ENCODE measurements at places on chromosomes 13 and 19.

GRCh38 chr13:40318366-40318765 is 348.1 kb downstream of the FOXO1 start:
- DNase-seq: no peak

DNA sequence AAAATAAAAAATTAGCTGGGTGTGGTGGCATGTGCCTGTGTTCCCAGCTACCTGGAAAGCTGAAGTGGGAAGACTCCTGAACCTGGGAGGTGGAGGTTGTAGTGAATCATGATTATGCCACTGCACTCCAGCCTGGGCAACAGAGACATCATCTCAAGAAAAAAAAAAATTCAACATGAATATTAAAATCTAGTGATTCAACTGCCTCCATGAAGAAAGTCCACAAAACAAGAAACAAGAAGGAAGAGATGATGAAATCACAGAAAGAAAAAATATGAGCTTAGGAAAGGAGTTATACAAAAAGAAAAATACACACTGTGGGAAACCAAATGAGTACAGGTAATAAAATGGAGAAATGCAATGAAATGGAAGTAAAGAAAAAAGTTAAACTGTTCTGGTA is 99.6 kb upstream of the SIAH3 start:
- DNase-seq: no peak

DNA sequence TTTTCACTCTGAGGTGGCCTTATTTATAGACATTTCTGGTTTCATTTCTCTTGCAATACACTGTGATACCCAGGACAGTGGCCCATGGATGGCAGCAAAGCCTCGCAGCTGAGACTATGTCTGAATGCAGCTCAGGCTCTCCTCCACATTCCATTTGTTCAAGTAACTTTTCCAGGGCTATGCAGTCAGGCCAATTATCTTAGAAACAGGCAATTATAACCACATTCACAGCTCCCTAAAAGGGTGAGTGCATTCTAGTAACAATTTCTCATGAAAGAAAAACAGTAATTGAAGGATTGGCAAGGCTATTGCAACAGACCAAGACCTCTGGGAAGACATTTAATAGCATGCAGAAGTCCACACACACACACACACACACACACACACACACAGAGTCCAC is 264.0 kb downstream of the TBC1D4 start:
- no peak for DNase-seq

DNA sequence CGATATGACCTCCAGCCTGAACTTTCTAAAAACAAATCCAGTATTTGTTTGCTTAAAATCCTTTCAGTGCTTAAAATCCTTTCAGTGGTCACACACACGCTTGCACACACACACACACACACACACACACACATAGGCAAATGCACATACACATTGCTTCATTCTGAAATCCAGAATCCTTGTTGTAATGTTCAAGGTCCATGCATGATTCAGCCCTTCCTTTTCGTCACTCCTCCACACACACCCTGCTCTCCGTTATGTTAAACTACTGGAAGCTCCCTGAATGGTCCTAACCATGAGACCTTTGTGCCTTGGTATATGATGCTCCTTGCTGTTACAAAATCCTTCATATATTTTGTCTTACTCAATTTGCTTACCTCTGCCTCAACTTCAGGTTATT is 44.9 kb downstream of the SERTM1 start:
- DNase-seq: no peak

DNA sequence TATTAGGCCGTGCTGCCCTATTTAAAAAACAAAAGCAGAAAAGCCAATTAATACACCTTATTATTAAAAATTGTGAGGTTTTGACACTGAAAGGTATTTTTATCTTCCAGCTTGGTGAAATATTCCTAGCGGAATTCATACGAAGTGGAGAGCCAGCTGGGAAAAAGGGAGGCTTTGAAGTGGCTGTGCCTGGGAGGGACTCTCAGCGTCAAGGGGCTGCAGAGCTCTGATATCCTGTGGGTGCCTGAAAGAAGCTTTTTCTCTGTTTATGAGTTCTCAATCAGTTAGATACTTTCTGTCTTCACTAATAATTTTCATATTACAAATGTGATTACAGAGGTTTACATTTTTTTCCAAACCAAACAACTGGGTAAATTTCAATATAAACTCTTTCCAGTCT is 140.2 kb upstream of the MIR17HG start:
- DNase-seq: no peak

GRCh38 chr13:59259165-59260000 is 904.3 kb downstream of the DIAPH3 start:
- no peak for DNase-seq

GRCh38 chr19:5586300-5587070 is 18.7 kb upstream of the TINCR start:
- no peak for DNase-seq

- DNase-seq: no peak
Observed at GRCh38 chr19:43597876-43598275, 1.5 kb downstream of the ZNF576 start.

- DNase-seq: no peak
Observed at GRCh38 chr13:80399340-80400163, 58.6 kb upstream of the SPRY2 start.

DNA sequence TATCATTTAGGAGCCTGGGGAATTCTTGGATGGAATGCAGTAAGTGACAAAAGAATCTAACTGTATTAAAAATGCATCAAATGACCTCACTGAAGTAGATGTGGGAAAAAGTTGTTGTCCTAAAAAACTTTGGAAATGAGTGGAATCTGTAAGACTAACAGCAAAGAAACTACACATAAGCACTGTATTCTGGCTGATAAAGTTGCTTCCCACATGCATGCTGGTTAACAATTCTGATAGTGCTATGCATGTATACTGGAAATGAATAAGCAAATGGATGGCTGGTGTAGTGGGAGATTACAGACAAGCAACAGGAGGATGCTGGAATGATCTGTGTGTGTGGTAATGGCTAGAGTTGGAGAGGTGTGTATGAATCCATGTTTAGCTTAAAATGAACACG is 138.5 kb downstream of the FOXO1 start:
- no peak for DNase-seq

DNA sequence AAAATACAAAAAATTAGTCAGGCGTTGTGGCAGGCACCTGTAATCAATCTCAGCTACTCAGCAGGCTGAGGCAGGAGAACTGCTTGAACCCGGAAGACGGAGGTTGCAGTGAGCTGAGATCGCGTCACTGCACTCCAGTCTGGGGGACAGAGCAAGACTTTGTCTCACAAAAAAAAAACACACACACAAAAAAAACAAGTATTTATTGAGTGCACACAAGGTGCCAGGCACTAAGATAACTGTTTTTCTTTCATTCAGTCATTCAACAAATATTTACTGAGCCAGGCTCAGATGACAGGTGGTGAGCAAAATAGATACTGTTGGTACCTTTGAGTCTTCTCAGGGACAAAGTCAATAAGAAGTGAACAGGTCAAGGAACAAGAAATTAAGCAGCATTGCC is 6.3 kb downstream of the CIB3 start:
- no peak for DNase-seq

- DNase-seq: no peak
Observed at GRCh38 chr19:36747750-36748149, 24.9 kb downstream of the ZNF850 start.

DNA sequence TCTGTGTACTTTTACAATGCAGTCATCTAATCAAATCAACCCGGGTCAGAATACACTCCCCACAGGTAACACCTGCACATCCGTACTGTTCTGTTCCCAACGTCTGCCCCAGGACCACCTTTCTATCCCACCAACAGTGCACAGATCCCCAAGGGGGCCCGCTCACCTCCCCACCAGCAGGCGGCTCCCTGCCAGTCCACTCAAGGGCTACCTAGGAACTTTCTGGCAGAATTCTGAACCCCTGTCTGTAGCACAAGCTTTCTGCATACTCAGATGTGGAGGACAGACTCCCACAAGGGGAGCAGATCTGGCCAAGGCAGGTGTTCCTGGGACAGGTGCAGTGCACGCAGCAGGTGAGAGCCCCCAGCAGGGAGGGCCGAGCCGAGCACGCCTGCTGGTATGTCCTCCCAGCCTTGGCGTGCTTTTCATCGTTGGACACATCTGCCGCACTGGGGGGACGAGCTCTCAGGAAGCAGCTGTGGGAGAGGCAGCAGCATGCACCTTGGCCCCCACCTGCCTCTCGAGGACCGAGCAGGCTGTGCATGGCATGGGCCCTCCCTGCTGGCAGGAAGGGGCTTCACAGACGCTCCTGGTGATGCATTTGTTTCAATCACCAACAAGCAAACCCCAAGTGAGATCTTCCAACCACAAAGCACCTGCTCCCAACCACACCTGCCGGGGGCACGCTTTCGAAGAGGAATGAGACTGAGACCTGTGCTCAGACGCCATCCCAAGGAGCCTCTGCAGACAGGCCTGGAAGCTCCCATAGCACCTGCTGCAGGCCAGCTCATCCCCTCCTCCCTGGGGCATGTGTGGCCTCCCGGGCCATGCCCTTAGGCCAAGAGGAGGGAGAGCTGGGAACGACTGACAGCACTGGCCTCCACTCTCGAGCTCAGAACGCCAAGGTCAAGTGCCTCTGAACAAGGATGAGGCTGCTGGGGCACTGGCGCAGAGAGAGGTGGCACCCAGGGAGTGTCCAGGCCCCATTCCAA is 35.9 kb downstream of the RAB20 start:
- DNase-seq: no peak

DNA sequence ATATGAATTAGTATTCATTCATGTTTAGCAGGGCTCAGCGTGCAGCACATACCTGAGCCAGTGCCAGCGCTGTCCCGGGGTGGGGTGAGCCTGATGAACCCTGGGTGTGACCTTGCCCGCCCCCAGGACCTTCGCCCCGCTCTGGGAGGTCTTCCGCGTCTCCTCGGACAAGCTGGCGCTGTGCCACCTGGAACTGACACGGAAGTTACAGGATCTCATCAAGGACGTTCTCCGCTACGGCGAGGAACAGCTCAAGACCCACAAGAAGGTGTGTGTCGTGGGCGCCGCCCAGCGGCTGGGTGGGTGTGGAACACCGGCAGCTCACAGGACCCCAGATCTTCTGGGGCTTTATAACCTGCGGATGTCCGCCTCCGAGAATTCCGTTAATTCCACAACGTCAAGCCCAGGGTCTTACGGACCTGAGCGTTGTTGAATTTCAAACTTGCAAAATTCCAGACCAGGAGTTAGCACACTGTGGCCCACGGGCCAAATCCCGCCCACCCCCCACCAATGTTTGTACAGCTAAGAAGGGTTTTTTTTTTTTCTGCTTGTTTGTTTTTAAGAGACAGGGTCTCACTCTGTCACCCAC is 15.4 kb downstream of the FCHO1 start:
- peak; percentile 84 for DNase-seq

- DNase-seq: no peak
Observed at GRCh38 chr13:109977212-109977968, 191.0 kb upstream of the IRS2 start.

- DNase-seq: no peak
Observed at GRCh38 chr19:2500841-2501261, 24.9 kb downstream of the GADD45B start.

DNA sequence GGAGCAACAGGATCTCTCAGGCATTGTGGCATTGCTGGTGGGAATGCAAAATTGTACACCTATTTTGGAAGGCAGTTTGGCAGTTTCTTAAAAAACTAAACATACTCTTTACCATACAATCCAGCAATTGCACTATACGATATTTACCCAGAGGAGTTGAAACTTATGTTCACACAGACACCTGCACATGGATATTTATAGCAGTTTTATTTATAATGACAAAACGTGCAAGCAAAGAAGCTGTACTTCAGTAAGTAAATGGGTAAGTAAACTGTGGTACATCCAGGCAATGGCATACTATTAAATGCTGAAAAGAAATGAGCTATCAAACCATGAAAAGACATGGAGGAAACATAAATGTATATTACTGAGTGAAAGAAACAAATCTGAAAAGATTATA is 71.6 kb upstream of the UBAC2 start:
- DNase-seq: no peak

GRCh38 chr13:44713788-44714469 is 137.8 kb upstream of the TSC22D1 start:
- DNase-seq: no peak

DNA sequence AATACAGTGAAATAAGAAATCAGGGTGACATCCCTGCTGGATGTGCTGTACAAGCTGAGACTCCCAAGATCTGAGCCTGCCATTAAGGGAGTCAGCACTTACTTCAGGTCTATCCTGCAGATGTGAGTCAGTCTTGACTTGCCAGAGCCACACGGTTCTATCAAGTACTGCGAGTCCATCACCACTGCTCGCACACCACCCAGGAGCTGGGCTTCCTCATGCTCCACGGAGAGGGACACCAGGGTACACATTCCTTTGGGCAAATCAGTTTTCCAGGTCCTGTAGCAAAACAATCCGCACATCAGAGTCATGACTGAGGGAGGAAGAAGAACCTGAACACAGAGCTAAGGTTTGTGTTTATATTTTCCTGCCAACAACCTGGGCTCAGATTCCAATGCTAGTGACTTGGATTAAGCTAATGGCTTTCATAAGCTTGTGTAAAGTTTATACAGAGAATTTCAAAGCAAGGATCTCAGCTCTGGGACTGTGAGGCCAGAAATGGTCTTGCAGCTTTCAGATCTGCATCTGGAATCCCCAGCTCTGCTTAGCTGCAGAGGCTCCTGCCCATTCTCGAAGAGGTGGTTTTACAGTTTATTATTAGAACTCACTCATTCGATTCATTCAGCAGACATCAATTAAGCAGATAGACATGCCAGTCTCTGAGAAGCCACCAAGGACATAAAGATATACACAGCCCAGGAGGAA is 90.6 kb downstream of the KL start:
- no peak for DNase-seq

GRCh38 chr13:42333613-42334328 is 61.8 kb downstream of the AKAP11 start:
- DNase-seq: no peak

DNA sequence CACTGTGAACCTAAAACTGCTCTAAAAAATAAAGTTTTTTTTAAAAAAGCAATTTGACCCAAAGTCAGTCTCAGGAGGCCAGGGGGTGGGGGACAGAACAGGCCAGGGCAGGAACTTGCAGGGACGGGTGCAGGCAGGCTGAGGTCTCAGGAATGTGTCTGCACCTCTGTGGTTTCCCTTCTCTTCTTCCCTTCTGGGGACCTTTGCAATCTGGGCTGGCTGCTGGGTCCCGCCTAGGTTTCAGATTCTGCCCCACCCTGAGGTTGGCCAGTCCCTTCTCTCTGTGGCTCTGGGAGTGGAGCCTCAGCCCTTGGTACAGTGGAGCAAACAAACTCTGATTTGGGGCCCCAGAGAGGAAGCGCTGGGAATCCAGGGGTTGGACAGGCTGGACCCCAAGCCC is 5.3 kb upstream of the F2RL3 start:
- no peak for DNase-seq

All from neural crest cell (in vitro differentiated cells).